ENCODE measurements at places on chromosomes 4 and X.

GRCh38 chr4:109332926-109333464 lies 30.5 kb upstream of the COL25A1 start:
- no peak for DNase-seq

DNA sequence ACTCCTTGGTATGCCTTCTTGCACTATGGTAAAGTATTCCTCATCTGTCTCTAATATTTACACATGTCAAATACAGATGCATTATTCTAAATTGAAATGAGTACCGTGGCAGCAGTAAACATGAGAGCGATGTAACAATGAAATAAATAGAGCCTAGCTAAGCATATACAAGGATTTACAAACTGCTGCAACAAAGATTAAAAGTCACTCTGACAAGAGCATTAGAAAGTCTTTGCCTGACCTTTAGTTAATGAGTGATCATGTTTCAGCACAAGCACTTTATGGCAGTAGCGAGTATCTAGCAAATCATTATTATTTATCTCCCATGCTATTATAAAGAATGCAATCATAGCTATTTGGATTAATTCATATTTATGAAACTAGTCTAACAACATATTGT lies 547.0 kb upstream of the NDST4 start:
- DNase-seq: no peak

- no peak for DNase-seq
These were observed 28.4 kb upstream of the TNIP3 start for GRCh38 chr4:121192480-121192879.

DNA sequence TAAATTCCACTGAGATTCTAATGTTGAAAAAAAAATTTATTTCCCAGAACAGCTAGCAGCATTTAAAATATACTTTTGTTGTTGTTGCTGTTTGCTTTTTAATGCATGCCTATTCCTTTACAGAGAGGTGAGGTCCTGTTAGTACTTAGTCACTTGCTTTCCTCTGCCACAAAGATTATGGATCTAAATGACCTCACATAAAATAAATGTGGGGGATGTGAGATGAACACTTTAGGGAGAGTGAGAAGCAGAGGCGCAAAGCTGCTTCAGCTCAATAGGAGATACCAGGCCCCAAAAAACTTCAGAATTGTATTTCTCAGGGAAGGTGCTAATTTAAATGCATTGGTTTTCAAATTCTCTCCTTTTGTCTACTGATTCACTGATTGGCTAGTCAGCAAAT lies 4.0 kb downstream of the LDB2 start:
- DNase-seq: no peak

- no peak for DNase-seq
These were observed 82.7 kb downstream of the SORCS2 start for GRCh38 chr4:7275067-7275466.

DNA sequence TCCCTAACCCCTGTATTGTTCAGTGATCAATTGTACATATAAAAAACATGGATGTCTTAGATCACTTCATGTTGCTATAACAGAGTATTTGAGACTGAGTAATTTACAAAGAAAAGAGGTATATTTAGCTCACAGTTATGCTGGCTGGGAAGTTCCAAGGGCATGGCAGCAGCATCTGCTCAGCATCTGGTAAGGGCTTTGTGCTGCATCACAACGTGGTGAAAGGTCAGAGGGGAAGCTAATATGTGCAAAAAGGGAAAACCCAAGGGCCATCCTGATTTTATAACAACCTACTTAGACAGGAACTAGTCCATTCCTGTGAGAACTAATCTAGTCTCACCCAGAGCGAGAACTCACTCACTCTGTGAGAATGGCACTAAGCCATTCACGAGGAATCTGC lies 128.2 kb upstream of the OTUD4 start:
- DNase-seq: no peak

DNA sequence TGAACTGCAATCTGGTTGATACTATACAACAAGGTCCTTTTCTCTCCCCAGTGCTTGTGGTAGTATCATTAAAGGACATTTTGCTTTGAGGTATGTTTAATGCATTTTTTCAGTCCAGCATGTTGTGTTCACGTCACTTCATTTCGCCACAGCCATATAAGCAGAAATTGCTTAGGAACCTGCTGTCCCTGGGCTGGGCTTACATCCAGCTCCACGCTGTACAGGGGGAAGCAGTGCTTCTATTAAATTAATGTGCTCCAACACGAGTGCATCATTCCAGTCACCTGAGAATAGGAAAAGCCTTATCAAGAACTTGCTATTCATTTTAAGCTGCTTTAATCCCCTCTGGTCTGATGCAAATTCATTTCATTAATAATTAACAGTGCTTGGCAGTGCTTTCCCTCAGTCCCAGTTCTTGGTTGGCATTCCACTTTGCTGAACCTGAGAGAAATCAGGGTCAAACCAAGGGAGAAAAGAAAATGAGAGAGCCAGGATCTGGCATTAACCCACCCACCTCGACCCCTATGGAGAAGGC lies 47.4 kb upstream of the PTCHD1 start:
- no peak for DNase-seq

GRCh38 chr4:105135785-105136184 lies 10.9 kb upstream of the TET2 start:
- no peak for DNase-seq

GRCh38 chrX:12867685-12868084 lies 813 bp downstream of the TLR7 start:
- no peak for DNase-seq

DNA sequence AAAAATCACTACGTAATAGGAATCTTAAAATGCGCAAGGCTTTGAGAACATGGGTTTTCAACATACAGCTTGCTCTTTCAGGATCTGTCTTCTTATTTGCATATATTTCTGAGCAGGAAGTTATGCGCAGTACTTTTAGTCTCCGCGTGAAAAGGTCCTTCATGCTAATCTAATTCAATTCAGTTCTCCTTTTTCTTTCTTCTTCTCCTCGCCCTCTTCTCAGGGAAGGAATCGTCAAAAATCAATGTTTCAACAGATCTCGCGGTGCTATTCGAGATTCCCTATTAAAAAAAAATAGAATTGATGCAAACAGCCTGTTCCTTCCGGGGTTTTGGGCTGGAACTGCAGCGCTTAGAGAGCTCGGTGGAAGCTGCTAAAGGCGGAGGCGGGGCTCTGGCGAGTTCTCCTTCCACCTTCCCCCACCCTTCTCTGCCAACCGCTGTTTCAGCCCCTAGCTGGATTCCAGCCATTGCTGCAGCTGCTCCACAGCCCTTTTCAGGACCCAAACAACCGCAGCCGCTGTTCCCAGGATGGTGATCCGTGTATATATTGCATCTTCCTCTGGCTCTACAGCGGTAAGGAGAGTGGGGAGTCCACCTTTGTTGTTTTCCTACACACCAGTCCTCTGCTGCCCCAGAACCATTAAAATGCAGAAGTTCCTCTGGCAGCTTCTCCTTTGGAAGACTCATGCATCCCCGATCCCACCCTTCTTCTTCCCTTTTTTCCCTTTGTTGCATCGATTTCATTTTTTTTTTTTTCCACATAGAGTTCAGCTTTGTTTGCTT lies at the start of the genes HMGN5 and SH3BGRL:
TSS of gene HMGN5 (minus strand) at position 243 of the 785 bp plus-strand sequence. CDS start 80,364 bp downstream, outside the sequence.
TSS of gene SH3BGRL (plus strand) at position 432 of the 785 bp plus-strand sequence. CDS start at position 531, 99 bp downstream.
- DNase-seq: peak; percentile 64

DNA sequence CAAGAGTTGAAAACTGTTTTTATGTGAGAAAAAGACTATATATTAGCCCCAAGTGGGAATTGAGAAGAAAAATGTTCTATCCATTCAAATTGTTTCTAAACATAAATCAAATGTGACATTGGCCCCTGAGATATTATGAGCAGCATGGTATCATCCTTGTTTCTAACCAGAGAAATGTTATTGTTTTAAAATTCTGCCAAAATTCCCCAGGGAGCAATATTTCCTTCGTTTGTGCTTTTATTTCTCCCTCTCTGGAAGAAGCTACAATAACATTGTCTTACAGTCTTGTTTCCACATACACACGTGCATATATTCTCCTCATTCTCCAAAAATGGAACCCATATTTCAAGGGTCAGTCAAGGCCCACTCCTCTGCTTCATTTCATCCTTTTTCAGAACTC lies 46.7 kb downstream of the MAGEB17 start:
- DNase-seq: no peak

GRCh38 chrX:17591741-17592110 lies 145.6 kb upstream of the SCML1 start:
- no peak for DNase-seq

DNA sequence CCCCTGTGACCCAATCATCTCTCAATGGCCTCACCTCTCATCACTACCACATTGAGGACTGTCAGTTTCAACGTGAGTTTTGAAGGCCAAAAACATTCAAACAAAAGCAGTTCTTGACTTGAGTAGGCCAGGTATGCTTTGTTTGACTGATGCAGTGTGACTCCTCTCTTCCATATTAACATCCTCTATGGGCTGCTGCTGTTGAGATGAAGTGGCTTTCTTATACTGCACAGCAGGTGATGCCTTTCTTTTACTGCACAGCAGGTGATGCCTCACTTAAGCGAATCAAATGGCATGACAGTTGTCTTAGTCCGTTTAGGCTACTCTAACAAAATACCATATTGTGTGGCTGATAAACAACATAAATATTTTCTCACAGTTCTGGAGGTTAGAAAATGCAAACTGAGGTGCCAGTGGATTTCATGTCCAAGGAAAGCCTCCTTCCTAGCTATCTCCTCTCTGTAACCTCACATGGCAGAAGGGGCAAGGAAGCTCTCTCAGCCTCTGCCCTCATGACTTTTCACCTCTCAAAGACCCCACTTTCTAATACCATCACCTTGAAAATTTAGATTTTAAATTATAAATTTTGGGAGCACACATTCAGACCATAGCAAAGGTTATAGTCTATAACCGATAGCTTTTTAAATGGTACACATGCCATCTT lies 2267.9 kb upstream of the AGA start:
- DNase-seq: no peak

DNA sequence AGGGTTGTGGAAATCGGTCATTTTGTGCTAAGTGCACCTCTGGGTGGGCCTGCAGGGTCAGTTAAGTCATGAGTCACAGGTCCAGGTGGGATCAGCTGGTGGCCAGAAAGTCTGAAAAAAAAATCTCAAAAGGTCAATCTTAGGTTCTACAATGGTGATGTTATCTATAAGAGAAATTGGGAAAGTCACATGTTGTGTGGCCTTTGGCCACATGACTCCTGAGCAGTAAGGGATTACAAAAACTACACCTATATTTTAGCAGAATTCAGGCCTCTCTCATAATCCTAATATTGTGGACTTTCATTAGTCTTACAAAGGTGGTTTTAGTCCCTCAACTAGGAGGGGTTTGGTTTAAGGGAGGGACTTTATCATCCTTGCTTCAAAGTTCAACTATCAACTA lies 59.1 kb downstream of the UCHL1 start:
- DNase-seq: no peak

- no peak for DNase-seq
These were observed 177.6 kb upstream of the SPRY1 start for GRCh38 chr4:123218981-123219380.

- DNase-seq: no peak
These were observed 411.3 kb downstream of the SPRY1 start for GRCh38 chr4:123807866-123808265.

- no peak for DNase-seq
These were observed 342.0 kb downstream of the GBA3 start for GRCh38 chr4:23034731-23035130.

- peak; percentile 12 for DNase-seq
These were observed 1.7 kb downstream of the PDGFRA start for GRCh38 chr4:54230484-54231418.

GRCh38 chrX:22039541-22039940 lies 7.4 kb downstream of the PHEX start:
- no peak for DNase-seq

DNA sequence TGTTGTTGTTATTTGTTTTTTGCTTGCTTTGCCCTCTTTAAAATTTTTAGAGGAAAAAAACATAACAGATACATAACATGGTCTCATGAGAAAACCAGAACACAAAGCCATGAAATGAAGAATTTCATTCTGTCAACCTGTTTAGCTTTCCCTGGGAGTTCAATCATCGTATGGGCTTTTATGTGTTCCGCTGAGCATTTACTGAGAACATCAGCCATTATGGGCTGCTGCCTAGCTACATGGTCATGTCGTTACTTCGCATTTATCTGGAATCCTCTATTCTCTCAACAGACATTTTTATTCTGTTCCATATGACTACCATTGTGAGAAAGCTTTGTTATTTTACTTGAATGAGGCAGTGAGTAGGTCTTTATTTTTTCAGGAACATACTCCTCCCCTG lies 51.4 kb downstream of the NDST3 start:
- DNase-seq: no peak

DNA sequence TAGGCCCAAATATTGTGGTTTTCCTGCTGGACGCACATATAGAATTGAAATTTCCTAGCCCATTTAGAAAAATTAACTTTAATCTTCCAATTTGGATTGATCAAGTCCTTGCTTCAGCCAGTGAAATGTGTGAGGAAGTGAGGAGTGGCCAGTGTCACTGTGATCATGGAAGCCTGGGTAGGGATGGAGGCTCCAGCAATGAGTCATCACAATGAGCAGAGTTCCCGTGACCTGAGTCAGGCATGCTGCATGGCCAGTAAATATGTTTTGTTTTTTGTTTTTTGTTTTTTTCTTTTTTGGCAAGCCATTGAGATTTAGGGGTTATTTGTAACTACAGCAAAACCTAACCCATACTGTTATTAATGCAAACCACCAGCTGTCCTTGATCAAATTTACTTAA lies 52.1 kb downstream of the IDS start:
- DNase-seq: no peak

DNA sequence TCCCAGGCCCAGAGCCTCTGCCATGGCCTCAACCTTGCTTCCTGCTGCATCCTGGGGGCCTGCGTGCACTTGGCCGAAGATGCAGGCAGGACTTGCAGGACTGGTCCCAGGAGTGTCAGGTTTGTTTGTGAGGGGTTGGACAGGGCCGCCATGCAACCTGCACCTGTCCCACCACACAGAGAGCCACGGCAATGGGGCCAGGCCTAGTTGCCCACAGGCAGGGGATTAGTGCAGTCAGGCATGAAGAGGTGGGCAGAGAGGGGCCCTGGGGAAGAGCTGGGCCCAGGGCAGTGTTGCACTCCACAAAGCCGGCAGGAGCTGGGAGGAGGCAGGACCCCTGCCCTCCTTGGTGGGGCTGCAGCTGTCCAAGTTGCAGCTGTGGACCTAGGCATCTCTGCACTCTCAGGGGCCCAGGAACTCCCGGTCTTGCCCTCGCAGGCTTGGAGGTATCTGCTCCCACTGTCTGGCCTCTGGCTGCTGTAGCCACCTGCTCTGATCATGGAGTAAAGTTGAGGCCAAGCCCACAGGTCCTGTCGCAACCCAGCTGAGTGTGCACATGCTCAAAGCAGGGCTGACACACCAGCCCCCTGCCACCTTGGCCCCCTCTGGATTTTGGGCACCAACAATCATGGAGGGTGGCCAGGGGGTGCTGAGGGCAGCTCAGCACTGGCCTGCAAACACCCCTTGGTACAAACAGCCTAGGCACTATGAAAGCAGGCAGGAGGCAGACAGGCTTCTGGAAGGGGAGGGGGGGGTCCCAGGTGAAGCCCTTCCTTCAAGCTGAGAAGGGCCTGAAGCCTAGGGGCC lies 190.4 kb upstream of the PCDH10 start:
- no peak for DNase-seq

GRCh38 chr4:10023806-10024205 lies 2.5 kb upstream of the SLC2A9 start:
- no peak for DNase-seq

GRCh38 chrX:56368962-56369361 lies 136.8 kb downstream of the KLF8 start:
- no peak for DNase-seq

GRCh38 chr4:61992351-61992750 lies 792.2 kb downstream of the ADGRL3 start:
- DNase-seq: no peak

GRCh38 chr4:159227984-159228383 lies 125.1 kb downstream of the RAPGEF2 start:
- DNase-seq: no peak
